ENCODE measurements at places on chromosomes 6 and 20.
A peak's percentile ranks its signal among the peaks of the same experiment; 100 is the strongest.

DNA sequence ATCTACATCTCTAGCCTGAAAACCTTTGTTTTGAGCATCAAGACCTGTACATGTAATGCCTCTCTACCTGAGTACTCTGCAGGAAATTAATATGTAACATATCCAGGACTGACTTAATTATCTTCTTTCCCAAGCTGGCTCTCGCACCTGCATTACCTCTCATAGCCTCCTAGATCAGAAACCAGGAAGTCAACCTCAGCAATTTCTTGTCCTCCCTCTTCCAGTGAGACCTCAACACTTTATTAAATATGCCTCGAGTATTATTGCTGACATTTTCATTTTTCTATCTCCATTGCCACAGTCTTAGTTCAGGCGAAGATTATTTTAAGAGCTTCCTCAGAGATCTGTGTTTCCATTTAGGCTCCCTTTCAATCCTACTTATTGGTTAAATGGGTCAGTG is 69.0 kb downstream of the MACROD2 start:
- no peak for ATAC-seq

- peak; percentile 92 for ATAC-seq
Observed at GRCh38 chr6:138161338-138162110, at the start of gene ARFGEF3. TSS of gene ARFGEF3 (plus strand) at chr6:138161939. CDS start at chr6:138162087, 148 bp downstream.

DNA sequence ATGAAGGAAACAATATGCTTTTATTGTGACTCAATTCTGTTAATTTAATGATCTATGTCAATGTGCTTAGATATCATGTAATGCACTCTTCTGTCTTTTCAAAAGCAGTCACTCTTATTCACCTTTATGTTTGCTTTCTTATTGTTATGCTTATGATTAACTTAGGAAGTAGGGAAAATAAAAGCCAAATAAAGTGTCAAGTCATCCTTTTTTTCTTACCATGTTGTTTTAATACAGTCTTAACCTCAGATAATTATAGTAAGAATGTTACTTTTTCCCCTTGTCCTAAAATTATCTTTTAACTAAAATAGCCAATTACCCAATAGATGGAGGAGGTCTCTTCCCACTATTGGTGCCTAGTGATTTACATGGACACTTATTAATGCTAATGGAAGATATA is 72.6 kb downstream of the TFAP2B start:
- ATAC-seq: no peak

DNA sequence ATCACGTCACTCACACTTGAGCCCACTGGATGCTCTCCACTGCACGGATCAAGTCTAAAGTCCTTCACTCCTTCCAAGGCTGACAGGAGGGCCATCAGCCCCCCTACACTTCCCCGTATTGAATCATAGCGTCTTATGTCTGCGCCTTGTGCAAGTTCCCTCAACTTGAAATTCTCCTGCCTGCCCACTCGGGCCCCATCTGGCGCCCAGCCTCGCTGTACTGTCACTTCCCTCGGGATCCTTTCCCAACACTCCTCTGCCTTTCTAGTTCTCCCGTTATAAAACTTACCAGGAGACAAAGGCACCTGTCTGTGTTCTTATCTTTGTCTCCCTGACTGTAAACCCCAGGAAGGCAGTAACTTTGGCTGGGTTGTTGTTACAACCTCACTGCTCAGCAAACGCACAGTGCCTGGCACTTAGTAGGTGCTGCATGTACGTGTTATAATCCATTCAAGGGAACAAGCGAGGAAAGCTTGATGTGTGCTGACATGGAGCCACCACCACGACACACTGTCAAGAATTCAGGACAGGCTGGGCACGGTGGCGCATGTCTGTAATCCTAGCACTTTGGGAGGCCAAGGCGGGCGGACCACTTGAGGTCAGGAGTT is 33.8 kb upstream of the ZFAND3 start:
- no peak for ATAC-seq

GRCh38 chr6:111844921-111845320 is 28.3 kb downstream of the FYN start:
- peak; percentile 10 for ATAC-seq

GRCh38 chr6:2126351-2126750 is 119.1 kb downstream of the GMDS start:
- no peak for ATAC-seq

GRCh38 chr20:39234520-39235095 is 272.5 kb downstream of the DHX35 start:
- ATAC-seq: no peak

DNA sequence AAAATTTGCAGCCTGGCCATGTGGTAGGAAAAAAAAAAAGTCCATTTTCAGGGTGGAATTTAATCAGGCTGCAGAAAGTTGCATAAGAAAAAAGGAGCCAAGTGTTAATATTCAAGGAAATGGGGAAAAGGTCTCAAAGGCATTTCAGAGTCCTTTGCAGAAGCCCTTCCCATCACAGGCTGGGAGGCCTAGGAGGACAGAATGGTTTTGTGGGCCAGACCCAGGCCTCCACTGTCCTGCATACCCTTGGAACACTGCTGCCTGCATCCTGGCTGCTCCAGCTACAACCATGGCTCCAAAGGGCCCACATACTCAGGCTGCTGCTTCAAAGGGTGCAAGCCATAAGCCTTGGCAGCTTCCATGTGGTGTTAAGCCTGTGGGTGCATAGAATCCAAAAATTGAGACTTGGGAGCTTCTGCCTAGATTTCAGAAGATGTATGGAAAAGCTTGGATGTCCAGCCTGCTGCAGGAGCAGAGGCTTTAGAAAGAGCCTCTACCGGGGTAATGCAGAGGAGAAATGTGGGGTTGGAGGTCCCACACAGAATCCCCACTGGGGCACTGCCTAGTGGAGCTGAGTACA is 239.0 kb upstream of the STXBP5 start:
- ATAC-seq: no peak

- no peak for ATAC-seq
Observed at GRCh38 chr6:78345882-78346281, 521.5 kb upstream of the IRAK1BP1 start.

DNA sequence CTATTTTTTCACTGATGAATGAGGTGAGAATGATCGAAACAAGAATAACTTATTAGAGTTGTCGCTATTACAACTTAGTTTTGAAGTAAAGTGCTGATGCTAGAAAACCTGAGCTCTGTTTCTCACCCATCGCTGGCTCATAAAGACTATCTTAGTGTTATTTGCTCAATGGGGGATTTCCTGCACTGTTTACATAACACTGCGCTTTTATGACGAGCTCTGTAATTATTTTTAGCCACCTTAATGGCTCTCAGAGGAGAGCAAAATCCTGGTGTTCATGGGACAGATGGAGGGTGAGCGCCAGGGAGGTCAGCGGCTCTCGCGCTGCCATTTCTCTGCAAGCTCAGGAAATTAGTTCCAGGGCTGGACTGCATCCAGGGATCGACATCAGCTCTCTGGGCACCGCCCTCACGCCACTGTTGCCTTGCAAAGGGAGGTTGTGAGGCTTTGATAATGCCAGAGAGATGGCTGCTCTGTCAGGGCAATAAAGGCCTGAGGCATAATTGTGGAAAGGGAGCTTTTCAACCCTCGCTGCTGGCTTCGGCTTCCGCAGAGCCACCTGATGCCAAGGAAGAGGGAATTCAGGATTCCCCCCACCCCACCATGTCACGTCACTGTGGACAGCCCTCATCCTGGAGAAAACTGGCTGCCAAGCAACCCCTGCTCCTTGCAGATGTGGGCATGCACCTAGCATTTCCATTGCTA is 72.0 kb downstream of the DACT2 start:
- peak; percentile 25 for ATAC-seq

DNA sequence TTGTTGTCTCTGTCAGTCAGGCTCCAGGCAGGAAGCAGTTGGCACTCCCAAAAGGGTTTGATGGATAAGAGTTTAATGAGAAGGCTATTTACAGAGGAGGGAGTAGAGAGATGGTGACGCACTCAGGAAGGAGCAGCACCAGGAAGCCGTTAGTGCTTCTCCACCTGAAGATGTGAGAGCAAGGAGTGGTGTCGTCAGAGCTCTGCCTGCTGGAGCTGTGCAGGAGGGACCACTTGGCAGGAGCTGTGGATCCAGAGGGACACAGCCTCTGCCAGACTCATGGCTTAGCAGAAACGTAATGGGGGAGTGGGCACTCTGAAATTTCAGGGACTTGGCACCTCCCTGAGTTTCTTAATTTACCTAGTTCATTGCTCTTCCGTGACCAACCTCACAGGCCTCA is 16.8 kb downstream of the DAAM2 start:
- ATAC-seq: no peak

DNA sequence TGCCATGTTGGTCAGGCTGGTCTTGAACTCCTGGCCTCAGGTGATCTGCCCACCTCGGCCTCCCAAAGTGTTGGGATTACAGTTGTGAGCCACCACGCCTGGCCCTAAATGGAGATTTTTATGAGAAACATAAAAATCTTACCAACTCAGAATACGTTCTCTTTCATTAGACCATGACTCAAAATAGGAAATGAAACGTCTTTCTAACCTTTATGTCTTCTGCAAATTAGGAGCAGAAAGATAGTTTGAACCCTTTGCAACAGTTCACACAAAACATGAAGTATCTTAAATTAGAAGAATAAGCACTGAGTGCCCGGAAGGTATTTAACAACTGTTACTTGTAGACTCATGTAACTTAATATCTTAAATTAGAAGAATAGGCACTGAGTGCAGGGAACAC is 48.3 kb downstream of the AHI1 start:
- ATAC-seq: no peak

DNA sequence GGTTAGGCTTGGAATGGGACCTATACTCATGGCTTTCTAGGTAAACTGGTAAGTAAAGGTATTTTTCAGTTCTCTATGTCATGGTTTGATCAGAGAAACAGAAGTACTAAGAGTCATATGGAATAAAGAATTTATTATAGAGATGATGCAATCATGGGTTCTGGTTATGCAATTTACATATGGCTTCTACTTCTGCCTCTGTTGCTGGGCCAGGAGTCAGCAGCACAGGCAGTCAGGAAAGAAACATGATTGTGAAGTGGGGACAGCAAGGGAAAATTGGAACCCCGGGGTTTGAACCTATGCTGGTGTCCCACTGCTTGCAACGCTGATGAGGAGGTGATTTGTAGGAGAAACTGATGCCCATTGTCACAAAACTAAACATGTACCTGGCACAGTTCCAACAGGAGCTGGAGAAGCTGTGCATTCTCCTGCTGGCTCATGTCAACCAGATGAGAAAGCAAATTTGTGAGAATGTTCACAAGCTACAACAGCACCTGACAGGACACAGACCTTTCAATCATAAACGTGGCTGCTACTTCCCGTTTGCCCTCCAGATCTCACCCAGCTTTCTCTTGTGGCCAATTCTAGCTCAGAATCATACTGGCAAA is 887.1 kb downstream of the TFAP2A start:
- ATAC-seq: no peak

GRCh38 chr20:34468951-34469350 is 47.3 kb upstream of the DYNLRB1 start:
- no peak for ATAC-seq

- ATAC-seq: peak; percentile 60
Observed at GRCh38 chr6:130034378-130035146, 16.2 kb downstream of the L3MBTL3 start.

DNA sequence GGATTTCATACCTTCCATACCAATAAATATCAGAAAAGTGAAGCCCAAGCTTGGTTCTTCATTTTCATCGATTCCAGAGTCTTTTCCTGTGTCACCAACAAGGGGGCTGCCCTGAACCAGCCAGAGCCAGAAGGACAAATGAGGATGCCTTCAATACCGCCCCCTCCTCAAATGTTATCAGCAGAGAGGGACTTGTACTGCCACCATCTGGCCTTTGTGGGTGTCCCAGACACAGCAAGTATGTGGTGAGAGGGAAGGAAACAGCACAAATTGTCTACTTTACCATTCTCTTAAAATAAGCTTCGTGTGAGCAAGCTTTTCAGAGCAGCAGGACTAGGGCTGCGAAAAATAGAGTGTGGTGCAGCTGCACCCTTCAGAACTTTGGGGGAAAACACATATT is 165.3 kb downstream of the SOBP start:
- no peak for ATAC-seq

GRCh38 chr20:58986968-58987517 is 6.0 kb downstream of the NELFCD start:
- ATAC-seq: no peak

Data from esophagus mucosa (tissue), 1 donor.